ENCODE measurements at places on chromosomes 1 and 21. TPM values are rescaled to one million over a fixed set of nuclear protein-coding genes. Genes with fewer than 3 reads are reported as not detected.

TIAM1 gene
- 3.6 TPM for total RNA-seq

DNA sequence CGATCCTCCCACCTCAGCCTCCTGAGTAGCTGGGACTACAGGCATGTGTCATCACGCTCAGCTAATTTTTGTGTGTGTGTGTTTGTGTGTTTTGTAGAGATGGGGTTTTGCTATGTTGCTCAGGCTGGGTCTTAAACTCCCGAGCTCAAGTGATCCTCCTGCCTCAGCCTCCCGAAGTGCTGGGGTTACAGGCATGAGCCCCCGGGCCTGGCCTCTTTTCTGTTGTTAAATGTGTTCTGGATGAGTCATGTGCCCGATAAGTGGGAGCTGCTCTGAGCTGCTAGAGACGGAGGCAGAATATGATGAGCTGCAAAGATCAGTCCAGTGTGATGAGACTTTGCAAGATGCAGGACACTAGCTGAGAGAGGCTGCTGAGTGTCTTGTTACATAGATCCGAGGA is 75.5 kb downstream of the VPS13D start:
- no peak for DNase-seq

NUDT4B gene
- 42.5 TPM for total RNA-seq

- DNase-seq, result no peak
These were observed 30.6 kb downstream of the CAPN2 start for GRCh38 chr1:223742856-223743517.

DNA sequence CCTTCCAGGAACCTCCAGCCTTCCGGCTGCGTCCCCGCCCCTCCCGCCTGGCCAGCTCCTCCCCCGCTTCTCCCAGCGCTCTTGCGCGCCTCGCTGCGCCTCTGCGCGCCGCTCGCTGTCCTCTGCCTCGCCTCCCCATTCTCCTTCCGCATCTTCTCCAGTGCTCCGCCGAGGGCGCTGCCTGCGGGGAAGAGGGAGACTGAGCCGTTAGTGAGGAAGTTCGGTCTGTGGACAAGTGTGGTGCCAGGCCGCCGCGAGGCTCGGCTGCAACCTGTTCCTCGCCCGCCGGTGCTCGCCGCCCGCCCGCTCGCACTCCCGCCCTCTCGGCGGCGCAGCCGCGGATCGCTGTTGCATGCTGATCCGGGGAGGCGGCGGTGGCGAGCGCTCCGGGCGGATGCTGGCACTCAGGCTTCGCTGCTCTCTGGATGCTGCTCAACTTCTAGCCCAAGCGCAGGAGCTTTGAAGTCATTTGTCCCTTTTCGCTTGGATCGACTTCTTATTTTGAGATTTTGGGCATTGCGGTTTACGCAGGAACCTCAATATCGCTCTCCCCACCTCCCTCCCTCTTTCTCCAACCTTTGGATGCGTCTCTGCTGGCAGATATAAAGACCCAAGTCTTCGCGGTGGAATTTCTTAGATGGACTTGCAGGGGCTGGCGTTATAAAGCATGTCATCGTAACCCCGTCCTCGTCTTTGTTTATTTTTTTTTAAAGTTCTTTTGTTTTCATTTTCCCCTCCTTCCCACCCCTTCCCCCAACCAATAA is 614 bp upstream of the CACNA1E start:
- peak; percentile 31 for DNase-seq

L1TD1 gene
- total RNA-seq, result 0.52 TPM

- no peak for DNase-seq
These were observed 58.1 kb upstream of the ANGPTL1 start for GRCh38 chr1:178928976-178929375.

C1orf185 gene
- not detected for total RNA-seq

NLRP3 gene
- 0.26 TPM for total RNA-seq

- DNase-seq, result no peak
These were observed 1605.3 kb downstream of the BRINP3 start for GRCh38 chr1:188872376-188872775.

DNA sequence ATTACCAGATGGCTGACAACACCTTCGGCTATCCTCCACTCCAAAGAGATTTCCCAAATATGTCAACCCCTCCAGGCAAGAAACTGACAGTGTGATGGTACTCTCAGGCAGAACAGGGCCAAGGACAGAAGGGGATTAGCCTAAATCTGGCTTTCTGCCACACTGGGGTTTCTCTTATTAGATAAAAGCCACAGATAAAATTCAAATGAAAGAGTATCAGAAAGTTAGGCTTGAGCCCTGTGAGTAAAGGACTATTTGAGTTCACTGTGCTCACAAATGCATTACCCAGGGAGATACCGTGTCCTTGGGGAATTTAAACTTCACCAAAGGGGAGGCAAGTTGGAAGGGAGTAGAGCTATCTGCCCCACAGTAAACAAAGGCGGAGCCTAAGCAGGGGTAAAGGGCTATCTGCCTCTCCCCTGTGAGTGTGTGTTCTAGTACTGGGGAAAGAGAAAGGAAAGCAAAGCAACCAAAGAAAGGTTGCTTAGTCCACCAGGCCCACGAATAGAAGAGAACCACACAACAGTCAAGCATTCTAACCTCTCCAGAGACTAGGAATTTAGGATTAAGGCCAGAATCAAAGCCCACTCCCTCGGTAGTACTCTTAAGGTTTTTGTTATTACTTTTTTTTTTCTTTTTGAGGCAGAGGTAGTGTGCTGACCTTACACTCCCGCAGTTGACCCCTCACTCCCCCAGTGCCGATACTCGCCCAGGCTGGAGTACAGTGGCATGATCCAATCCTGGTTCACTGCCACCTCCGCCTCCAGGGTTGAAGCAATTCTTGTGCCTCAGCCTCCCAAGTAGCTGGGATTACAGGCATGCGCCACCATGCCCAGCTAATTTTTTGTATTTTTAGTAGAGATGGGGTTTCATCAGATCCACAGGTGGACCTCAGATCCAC is 12.7 kb downstream of the TPM3 start:
- peak; percentile 53 for DNase-seq

PPIAL4G gene
- not detected for total RNA-seq

DNA sequence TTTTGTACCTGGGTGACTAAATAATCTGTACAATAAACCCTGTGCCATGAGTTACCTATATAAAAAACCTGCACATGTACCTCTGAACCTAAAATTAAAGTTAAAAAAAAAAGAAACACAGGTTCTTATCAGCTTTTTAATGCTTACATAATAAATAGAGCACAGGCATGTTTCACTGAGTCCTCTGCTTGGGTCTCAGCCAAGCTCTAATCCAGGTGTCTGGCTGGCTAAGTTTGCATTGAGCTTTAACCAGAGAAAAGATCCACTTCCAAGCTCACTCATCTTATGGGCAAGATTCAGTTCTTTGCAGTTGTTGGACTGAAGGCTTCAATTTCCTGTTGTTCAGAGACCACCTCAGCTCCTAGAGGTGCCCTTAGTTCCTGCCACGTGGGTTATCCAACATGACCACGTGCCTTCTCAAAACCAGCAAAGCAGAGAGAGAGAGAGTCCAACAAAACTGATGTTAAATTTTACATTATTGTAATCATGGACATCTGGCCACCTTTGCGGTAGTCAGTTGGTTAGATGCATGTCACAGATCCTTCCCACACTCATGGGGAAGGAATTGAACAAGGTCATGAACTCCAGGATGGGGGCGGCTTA is 68.2 kb upstream of the TMPRSS2 start:
- peak; percentile 65 for DNase-seq

GRCh38 chr1:28835237-28835650 is 23.3 kb downstream of the OPRD1 start:
- peak; percentile 15 for DNase-seq

SH3BGR gene
- total RNA-seq, result 1.0 TPM

GRCh38 chr1:225733254-225733653 is 44.4 kb upstream of the SRP9 start:
- DNase-seq, result peak; percentile 28

DNA sequence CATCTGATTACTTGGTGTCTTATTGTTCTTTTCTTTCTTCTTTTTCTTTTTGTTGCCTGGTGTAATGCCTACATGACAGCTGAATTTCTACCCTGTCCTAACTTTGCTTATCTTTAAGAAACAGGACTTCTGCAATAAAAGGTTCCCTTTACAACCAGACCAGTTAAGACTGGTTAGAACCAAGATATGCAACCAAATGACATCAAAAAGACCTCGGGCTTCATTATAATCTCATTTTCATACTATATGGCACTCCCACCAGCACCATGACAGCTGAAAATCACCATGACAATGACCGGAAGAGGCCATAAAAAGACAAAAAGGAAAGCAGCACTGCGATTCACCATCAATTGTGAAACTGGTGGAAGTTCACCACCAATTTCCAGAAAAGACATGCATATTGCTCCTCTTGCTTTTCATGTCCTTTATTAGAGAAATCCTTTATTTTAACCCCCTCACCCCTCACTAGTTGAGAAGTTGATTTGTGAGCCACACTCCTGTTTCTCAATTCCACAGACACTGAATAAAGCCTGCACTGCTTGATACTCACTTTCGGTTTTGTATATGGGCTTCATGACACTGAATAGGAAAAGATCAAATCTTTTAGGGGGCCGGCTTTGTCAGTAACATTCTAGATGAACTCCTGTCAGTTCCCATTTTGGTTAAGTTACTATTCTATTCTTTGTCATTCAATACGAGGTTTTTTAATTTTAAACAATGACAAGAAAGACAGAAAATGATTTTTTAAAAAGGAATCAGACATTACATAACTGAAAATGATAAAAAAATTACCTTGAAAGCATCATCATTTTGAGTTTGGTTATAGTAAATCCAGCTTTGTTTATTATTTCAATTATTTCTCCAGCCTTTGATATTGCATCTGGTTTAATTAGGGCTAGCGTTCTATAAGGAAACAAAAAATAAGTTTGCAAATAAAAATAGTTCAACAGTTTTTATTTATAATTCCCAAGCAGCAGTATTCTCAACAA is 58.1 kb downstream of the NME7 start:
- no peak for DNase-seq

S100A7 gene
- not detected for total RNA-seq

KAZN gene
- total RNA-seq, result 3.4 TPM

DNA sequence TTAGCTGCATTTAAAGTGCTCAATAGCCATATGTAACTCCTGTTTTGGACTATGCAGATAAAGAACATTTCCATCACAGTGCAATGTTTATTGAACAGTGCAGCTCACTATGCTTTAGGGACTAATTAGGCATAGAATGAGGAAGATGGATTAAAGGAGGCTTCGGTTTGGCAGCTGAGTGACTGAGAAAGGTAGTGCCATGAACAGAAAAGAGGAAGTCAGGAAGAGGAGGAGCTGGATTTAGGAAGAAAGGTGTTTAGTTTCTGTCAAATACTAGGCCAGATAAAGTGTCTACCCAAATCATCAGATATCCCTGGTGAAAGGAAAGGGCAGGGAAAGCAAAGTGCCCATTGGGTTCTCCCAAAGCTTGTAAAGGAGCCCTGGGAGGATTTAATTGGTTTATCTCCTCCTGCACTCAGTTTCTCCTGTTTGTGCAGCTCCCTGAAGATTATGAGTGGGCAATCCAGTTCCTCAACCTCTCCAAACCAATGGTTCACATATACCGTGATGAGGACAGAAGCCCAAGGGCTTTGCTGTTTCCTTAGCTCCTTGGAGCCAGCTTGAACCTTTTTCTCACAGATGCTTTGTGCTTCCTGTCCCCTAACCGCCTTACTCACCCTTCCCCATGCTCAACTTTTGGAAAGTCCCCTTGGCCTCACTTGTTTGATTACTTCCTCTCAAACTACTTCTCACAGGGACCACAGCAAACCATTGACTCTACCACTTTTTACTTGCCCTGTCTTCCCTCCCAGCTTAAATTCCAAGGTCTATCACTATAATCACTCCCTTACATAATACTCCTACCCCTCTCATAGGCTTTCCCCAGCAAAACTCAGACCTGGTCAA is 3.5 kb upstream of the RAP1A start:
- no peak for DNase-seq

- DNase-seq, result no peak
These were observed 527.9 kb downstream of the NPHP4 start for GRCh38 chr1:5464366-5464765.

DNA sequence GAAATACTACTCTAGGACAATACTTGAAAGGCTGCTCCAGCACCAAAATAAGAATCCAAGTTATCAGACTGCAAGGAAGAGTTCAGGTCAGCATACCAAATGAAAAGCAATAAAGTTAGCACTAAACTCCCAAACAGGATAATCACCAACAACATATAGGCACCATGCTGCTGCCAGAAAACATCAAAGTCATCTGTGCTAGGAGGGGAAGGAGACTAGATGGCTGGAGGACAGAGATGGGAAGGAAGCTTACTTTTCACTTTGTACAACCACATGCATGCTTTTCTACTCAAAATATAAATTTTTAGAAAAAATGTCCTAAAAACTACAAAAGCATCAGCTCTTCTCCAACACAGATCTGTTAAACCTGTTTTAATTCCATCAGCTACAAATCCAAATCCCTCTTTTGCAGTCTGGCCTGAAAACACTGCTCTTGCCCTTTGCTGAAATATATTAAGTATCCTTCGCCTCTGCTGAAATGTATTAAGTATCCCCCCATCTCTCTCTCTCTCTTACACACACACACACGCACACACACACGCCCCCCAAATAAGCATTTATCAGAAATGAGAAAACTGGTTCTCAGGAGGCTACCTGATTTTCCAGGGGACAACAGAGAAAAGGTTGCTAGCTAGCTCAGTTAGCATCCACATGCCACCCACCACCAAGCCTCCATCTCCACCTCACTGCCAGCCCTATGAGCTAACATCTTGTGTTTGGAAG is 1.5 kb downstream of the GATAD2B start:
- no peak for DNase-seq

IFI44L gene
- total RNA-seq, result 0.99 TPM

- no peak for DNase-seq
These were observed 36.0 kb downstream of the LACTBL1 start for GRCh38 chr1:22936681-22937080.

SCP2 gene
- 90.3 TPM for total RNA-seq

KPRP gene
- total RNA-seq, result not detected

GRCh38 chr1:116488071-116488470 is 82.8 kb downstream of the CD58 start:
- no peak for DNase-seq

DNA sequence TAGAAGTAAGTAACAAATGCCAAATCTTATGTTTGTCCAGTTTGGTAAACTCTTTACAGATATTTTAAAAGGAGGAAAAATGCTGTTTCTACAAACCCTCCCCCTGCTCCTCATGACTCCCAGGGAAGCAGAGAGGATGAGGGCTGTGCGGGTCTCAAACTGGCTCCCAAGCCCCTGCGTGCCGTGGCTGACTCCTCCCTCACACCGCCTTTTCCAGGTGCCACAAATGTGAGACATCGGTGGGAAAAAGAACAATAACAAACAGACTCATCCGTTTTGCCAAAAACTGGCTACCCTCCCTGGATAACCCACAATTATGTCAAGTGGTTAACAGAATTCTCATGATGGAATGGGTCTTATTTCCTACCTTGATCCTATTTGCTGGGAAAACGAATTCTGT is 594.6 kb downstream of the PTPRU start:
- no peak for DNase-seq

GRCh38 chr21:35840197-35840799 is 220.0 kb downstream of the SETD4 start:
- DNase-seq, result peak; percentile 88

All from body of pancreas (tissue), 4 donors.